ENCODE measurements at places on chromosomes 5 and 9. TPM values are rescaled to one million over a fixed set of nuclear protein-coding genes. Genes with fewer than 3 reads are reported as not detected.

DNA sequence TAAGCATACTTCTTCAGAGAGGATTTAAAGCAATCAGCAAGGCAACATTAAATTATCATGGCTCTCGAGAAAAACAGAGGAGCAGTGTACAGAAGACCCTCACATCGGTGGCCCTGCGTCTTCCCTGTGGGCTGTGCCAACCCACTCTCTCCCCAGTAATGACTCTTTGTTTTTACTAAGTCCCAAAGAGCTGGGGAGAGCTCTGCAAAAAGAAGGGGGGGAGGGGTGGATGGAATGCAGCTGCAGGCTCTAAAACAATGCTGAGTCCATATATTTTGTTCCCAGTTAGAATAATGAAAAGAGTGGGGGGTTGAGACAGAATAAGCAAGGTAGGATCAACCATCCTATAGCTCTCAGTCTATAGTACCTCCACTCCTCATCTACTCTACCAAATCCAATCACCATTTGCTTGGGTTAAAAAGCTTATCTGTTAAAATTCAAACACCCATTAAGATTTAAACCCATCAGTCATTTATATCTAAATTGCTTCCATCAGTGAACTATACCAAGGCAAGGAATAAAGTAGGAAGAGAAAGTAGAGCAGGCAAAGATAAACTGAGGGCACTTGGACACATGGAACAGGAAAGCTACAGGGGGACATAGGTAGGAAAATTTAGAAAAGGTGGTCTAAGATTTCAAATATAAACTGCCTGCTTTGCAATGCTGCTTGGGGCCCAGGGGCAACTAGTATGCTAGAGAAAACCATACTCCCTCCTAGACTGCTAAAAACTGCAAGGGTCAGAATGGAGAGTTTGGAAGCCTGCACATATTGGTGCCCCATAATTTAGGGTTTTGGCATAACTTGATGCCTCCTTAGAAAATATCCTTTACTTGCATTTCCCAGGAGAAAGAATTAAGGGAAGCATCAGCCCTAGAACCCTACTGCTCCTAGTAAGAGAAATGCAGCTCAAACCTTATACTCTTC is 20.6 kb downstream of the ELL2 start:
- DNase-seq, result no peak
- no peak overlapping the region for H3K4me3 ChIP-seq
- no peaks in the 10 kb centered on the region for H3K27me3 ChIP-seq

GRCh38 chr5:11305245-11305644 is 544.2 kb upstream of the DAP start:
- no peak overlapping the region for H3K4me3 ChIP-seq
- H3K27ac ChIP-seq, result no peak overlapping the region
- H3K4me1 ChIP-seq, result no peaks in the 10 kb centered on the region
- peaks cover 2% of the 10 kb centered on the region for H3K27me3 ChIP-seq
- no peak for DNase-seq

- H3K4me1 ChIP-seq, result peaks cover 56% of the 10 kb centered on the region
- peaks cover 39% of the 10 kb centered on the region for H3K36me3 ChIP-seq
- peak overlapping the region; percentile 96 for H3K4me3 ChIP-seq
- peak; percentile 81 for DNase-seq
These were observed 5.9 kb downstream of the FAM78A start for GRCh38 chr9:131270171-131271015.

GRCh38 chr9:11833056-11833455 is 860.1 kb upstream of the TYRP1 start:
- H3K27me3 ChIP-seq, result no peaks in the 10 kb centered on the region
- no peak for DNase-seq
- no peak overlapping the region for H3K4me3 ChIP-seq
- no peak overlapping the region for H3K27ac ChIP-seq

DNA sequence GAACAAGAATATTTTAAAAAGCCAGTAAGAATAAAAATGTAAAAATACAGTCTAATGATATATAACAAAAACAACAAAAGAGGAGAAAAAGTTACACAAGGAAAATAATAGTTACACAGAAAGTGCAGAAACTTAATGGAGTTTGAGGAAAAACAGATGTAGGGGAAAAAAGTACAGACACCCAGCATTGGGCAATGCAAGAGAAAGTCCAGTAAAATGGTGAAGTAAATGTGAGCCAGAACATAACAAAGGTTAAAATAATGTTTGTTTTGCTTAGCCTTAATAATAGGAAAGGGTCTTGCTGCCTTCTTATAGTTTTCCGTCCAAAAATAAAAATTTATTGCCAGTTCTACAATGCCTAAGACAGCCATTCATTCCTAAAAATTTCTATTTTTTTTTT is 364.2 kb downstream of the NNT start:
- no peak overlapping the region for H3K27ac ChIP-seq
- DNase-seq, result no peak
- no peaks in the 10 kb centered on the region for H3K4me1 ChIP-seq
- no peaks in the 10 kb centered on the region for H3K36me3 ChIP-seq
- H3K27me3 ChIP-seq, result no peaks in the 10 kb centered on the region

DNA sequence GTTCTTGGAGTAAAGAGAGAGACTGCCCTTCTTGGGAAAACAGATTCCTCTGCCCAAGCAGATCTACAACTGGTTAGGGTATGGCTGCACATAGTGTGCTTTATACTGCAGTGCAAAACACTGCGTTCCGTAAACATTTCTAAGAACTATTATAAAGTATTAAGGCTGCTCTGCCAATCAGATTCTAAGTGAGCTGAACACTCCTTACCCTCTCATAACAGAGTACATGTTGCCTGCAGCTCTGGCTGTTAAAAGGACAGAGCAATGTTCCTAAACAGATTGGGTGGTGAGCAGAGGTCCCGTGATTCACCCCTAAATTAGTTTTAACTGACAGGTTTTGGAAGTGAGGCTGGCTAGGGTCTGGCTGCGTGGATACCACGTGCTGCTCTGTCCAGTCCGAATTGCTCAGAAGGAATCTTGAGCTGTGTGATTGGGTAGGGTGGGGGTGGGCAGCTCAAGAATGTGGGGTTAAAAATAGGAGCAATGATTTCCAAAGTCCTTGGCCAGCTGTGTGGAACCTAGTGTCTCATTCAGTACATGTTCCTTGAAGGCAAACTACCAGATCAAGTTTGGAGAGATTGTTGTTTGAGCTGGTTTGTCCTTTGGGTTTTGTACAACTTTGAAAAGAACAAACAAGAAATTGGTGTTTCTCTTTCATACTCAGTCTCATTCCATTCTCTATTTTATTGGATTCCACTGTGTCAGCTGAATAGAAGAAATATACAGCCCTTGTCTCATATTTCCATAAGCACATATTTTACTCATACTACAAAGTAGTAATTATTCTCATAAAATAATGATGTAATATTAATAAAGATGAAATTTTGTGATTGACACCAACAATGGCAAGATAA is 497.6 kb upstream of the CD180 start:
- no peak for DNase-seq
- H3K27me3 ChIP-seq, result no peaks in the 10 kb centered on the region
- H3K36me3 ChIP-seq, result no peaks in the 10 kb centered on the region
- H3K27ac ChIP-seq, result no peak overlapping the region
- no peak overlapping the region for H3K4me3 ChIP-seq
- H3K4me1 ChIP-seq, result no peaks in the 10 kb centered on the region

DNA sequence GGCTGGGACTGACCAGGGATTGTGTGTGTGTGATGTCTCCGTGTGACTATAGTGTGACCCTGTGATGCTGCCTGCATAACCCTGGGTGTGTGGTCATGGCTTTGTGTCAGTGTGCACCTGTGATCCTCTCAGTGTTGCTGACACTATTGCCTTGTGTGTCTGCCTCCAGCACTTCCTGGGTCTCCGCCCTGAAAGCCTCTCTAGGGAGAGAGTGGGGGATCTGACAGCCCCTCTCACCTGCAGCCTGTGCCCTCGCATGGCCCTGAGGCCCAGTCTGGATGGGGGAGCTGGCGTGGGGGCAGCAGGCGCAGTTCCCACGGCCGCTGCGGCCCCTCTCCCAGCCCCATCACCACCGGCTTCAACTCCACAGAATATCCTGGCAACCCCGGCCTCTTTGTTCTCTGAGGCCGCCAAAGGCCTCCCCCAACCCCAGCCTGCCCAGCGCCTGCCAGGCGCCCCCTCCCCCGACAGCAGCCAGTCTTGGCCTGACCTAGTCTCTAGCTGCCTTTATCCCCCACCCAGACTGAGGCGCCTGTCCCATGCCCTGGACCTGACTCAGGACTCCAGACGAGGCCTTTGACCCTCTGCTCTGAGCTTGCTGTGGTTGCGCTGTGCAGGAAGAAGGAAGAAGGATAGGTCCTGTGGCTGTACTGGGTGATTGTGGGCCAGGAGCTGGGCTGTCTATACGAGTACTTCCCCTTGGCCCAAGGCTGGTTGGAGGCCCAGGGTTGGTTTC is 38.7 kb downstream of the CXXC5 start:
- no peak for DNase-seq
- H3K27me3 ChIP-seq, result no peaks in the 10 kb centered on the region
- H3K36me3 ChIP-seq, result no peaks in the 10 kb centered on the region

- H3K36me3 ChIP-seq, result no peaks in the 10 kb centered on the region
- peaks cover 7% of the 10 kb centered on the region for H3K4me1 ChIP-seq
- peaks cover 12% of the 10 kb centered on the region for H3K27me3 ChIP-seq
- no peak for DNase-seq
These were observed 134.5 kb downstream of the TRIO start for GRCh38 chr5:14277385-14278320.

GRCh38 chr5:74054641-74055421 is 428.8 kb downstream of the ARHGEF28 start:
- peaks cover 7% of the 10 kb centered on the region for H3K27me3 ChIP-seq
- DNase-seq, result no peak
- H3K4me1 ChIP-seq, result no peaks in the 10 kb centered on the region
- H3K27ac ChIP-seq, result no peak overlapping the region
- no peaks in the 10 kb centered on the region for H3K36me3 ChIP-seq

DNA sequence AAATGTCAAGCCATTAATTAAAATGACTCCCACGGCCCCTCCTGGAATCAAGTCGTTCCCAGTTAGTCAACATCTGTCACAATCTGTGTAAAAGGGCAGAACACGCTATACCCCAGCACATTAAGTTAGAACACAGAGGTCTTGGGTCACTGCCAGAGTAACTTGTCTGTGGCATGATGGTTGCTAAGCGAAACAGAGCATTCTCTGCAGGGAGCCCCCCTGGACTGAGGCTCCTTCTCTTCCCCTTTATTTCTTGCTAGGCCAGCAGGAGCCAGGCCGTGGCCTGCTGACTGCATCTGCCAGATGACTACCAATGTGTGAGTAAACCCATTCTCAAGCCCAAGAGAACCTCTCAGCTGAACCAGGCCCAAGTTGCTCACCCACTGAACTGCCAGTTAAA is 51.9 kb upstream of the ZBED3 start:
- no peaks in the 10 kb centered on the region for H3K4me1 ChIP-seq
- peaks cover 3% of the 10 kb centered on the region for H3K27me3 ChIP-seq
- H3K27ac ChIP-seq, result no peak overlapping the region
- no peak for DNase-seq
- H3K36me3 ChIP-seq, result no peaks in the 10 kb centered on the region
- no peak overlapping the region for H3K4me3 ChIP-seq

GRCh38 chr9:136093995-136094881 is 851 bp downstream of the NACC2 start:
- peak; percentile 64 for DNase-seq
- no peaks in the 10 kb centered on the region for H3K36me3 ChIP-seq
- no peak overlapping the region for H3K27ac ChIP-seq
- no peaks in the 10 kb centered on the region for H3K27me3 ChIP-seq
- H3K4me1 ChIP-seq, result peaks cover 17% of the 10 kb centered on the region

DNA sequence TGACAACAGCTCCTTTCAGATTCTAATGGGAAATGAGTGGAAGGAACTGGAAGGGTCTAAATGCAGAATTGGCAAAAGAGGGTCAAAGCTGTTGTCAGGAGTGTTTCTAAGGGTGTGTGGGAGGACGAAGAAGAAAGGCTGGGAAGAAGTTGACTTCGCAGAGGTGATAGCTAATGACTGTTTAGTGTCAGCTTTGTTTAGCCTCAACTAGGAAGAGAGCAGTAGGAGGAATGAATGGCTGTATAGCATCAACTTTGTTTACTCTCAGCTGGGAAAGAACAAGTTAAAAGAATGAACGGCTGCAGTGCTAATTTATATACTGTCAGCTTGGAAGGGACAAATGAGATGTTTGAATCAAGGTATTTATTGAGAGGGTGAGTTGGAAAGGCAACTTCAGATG is 5.9 kb upstream of the LIX1 start:
- H3K4me3 ChIP-seq, result no peak overlapping the region
- H3K36me3 ChIP-seq, result no peaks in the 10 kb centered on the region
- no peaks in the 10 kb centered on the region for H3K4me1 ChIP-seq
- no peak overlapping the region for H3K27ac ChIP-seq
- no peaks in the 10 kb centered on the region for H3K27me3 ChIP-seq

- no peak for DNase-seq
- no peaks in the 10 kb centered on the region for H3K27me3 ChIP-seq
- peaks cover 8% of the 10 kb centered on the region for H3K36me3 ChIP-seq
- H3K4me3 ChIP-seq, result no peak overlapping the region
- H3K27ac ChIP-seq, result no peak overlapping the region
These were observed 8.0 kb downstream of the SURF6 start for GRCh38 chr9:133327834-133328484.

DNA sequence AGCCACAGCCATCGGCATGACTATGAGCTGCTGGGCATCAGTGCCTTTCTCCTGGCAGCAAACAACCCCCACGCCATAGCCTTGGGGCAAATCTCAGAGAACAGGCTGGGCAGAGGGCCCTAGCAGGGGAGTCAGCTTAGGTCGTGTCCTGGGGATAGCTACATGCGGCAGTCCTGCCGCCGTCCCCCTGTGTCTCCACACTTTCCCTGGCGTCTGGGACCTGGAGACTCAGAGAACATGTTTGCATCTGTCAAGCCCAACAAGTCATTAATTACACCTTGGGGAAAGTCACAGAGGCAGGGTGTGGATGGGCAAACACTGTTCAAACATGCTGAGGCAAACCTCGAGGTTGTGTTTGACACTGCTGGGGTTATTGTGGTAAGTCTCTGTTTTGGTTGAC is 123.6 kb downstream of the C5orf15 start:
- H3K27ac ChIP-seq, result no peak overlapping the region
- H3K4me3 ChIP-seq, result no peak overlapping the region
- no peak for DNase-seq
- no peaks in the 10 kb centered on the region for H3K36me3 ChIP-seq
- peaks cover 3% of the 10 kb centered on the region for H3K27me3 ChIP-seq

DNA sequence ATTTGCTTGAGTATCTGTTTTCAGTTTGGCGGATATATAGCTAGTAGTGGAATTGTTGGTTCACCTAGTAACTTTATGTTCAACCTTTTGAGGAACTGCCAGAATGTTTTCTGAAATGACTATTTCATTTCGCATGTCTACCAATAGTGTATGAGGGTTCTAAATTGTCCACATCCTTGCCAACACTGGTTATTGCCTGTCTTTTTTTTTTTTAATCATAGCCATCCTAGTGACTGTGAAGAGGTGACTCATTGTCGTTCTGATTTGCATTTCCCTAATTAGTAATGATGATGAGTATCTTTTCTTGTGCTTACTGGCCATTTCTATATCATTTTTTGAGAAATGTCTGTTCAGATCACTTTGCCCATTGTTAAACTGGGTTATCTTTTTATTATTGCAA is 52.5 kb downstream of the PRLR start:
- no peaks in the 10 kb centered on the region for H3K4me1 ChIP-seq
- H3K4me3 ChIP-seq, result no peak overlapping the region
- peaks cover 7% of the 10 kb centered on the region for H3K27me3 ChIP-seq
- no peak overlapping the region for H3K27ac ChIP-seq
- no peaks in the 10 kb centered on the region for H3K36me3 ChIP-seq

Gene COL27A1
- 7.0 TPM for total RNA-seq

Gene FOXD4L3
- not detected for total RNA-seq

Gene SPATA31E1
- not detected for total RNA-seq

Gene FGFR4
- total RNA-seq, result 0.95 TPM

Gene UBE2D2
- 243 TPM for total RNA-seq

Gene CORO2A
- 8.2 TPM for total RNA-seq

Gene SARDH
- 7.7 TPM for total RNA-seq

Gene GRM6
- total RNA-seq, result not detected

Gene DAB2
- total RNA-seq, result not detected
